ENCODE measurements at places on chromosomes 2 and 18.

DNA sequence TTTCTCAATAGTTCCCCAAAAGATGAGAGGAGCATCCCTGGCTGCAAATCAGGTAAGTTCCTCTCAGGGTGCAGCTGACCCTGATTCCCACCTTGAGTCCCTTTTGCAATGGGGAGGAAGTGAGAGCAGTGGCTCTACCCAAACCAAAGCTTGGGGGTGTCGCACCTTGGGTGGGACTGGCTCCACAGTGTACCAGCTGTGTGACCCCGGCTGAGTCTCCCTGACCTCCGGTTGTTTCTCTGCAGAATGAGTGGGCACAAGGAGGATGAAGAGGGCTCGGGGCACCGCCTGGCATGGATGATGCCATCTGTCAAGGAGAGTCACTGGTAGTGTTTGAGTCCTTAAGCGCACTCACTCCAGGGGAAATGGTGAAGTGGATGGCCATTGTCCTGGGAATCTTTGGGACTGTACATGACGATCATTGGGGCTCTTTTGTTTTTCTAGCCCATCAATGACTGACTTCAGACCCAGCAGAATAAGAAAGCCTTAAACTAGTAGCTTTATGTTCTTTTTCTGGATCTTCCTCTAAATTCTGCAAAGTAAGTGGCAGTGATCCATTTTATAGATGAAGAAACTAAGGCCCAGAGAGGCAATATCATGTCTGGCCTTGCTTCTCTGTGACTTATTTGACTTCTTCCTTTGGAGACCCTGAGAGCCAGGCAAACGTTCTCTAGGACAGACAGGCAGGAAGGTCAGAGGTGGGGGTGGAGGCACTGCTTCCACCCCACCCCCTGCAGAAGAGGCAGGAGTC, 106.3 kb upstream of the ST3GAL5 start:
- no peak for DNase-seq

- DNase-seq = no peak
Observed at GRCh38 chr2:101820519-101820918, 123.0 kb downstream of the MAP4K4 start.

GRCh38 chr2:232203936-232204335, 174.6 kb upstream of the ALPP start:
- no peak for DNase-seq

DNA sequence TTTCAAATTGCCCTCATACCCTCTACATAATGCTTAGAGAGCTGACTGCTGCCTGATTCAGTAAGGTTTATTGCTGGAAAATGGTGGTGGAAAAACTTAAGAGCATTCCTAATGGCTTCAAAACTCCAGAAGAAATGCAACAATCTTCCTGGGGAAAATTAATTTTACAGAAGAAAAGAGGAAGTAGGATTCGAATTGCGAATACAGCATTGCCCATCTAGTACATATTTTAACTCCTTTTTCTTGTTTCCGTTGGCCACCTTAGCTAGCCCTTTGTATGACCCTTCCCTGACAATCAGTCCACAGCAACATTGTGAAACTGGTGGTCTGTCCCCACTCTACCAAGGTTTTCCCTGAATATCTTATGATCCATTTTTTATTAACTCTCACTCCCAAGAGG, 224.7 kb downstream of the MTX2 start:
- DNase-seq = no peak

GRCh38 chr2:142675398-142675797, 202.1 kb upstream of the KYNU start:
- no peak for DNase-seq

DNA sequence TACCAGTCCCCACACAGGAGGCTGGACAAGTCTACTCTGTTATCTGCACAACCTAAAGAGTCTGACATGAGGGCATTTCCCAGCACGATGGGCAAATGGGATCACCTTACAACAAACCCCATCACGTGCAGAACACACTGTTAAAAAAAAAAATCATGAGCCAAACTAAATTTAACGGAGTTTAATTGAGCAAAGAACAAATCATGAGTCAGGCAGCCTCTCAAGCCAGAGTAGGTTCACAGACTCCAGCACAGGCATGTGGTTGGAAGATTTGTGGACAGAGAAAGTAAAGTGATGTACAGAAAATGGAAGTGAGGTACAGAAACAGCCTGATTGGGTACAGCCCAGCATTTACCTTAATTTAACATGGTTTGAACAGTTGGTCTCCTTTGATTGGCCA, 59.9 kb downstream of the KYNU start:
- DNase-seq = no peak

GRCh38 chr2:22897428-22897827, 487.6 kb upstream of the KLHL29 start:
- no peak for DNase-seq
